ENCODE measurements at places on chromosomes 1 and 21.

DNA sequence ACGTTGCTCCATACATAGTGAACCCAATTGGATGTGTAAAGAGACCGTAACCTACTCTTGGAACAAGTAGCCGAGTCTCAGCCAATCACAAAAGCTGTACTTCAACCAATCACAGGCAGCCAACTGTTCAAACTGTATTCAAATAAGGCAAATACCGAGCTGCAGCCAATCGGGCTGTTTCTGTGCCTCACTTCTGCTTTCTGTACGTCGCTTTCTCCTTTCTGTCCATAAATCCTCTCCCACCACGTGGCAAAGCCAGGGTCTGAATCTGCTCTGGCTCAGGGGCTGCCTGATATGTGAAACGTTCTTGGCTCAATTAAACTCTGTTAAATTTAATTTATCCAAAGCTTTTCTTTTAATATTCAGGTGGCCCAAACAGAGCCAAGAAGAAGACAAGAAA lies 210.3 kb downstream of the URB2 start:
- no peak for DNase-seq

DNA sequence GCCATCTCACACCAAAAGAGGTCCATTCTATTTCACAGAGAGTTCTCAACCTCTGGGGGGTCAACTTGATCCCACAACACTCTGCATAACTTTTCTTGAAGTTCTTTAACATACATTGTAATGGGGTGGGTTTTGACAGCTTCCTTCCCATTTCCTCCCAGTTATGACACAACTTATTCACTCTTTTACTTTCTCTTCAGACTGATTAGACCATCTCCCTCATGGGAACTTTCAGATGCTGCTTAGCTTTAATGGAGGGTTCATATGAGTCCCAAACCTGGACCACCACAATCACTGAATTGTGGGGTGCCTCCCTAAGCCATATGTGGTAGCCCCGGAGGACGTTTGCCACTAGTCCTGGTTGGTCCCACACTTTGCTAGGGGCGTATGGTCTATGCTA lies 28.3 kb upstream of the KCNJ15 start:
- no peak for DNase-seq

- DNase-seq, result no peak
Measured at GRCh38 chr1:229440851-229441537, 7.1 kb upstream of the ACTA1 start.

- no peak for DNase-seq
Measured at GRCh38 chr1:16012590-16013219, 5.1 kb downstream of the HSPB7 start.

DNA sequence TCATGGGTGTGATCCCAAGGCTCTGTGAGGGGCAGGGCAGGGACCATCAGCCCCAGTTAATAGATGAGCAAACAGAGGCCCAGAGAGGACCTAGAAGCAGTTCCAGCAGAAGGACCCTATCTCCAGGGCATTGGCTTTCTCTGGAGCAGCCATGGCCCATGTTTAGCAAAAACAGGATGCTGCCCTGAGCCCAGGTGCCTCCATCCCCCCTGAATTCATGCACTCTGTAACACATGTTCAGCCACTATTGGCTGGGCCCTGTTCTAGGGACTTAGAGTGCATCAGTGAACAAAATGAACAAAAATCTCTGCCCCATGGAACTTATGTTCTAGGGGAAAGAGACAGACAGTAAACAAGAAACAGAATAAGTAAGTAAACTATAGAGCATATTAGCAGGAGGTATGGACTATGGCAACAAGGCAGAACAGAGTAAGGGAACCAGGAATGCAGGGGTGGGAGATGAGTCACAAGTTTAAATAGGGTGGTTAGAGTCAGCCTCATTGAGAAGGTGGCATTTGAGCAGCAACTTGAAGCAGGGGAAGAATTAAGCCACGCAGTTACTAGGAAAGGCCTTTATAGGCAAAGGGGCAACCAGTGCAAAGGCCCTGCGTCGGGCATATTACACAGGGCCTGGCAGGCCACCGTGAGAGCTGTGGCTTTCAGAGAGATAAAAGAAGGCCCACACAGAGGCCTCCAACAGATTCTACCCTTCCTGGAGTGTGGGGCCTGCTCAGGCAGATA lies 185.9 kb upstream of the EDN2 start:
- no peak for DNase-seq
